A549 treated with CpdA at 1 μM for 4 hours (cell line): ENCODE measurements at places on chromosomes 3 and 15. TPM values are rescaled to one million over a fixed set of nuclear protein-coding genes. Genes with fewer than 3 reads are reported as not detected.

Gene DUOX1
- total RNA-seq: not detected in 5 replicates

Gene GOLGA8H
- 1.3 to 3.9 TPM (median 2.5 TPM) in 5 replicates for total RNA-seq

Gene EDEM1
- total RNA-seq: 16.7 to 23.8 TPM (median 18.4 TPM) in 5 replicates

Gene ANKUB1
- not detected in 5 replicates for total RNA-seq

Gene NEK11
- 3.6 to 4.7 TPM (median 3.7 TPM) in 5 replicates for total RNA-seq

Gene PLCL2
- total RNA-seq: 5.9 to 8.7 TPM (median 6.7 TPM) in 5 replicates

Gene CADM2
- 0.15 to 0.26 TPM (median 0.23 TPM) in 3 of 5 replicates, not detected in the others for total RNA-seq

Gene C3orf85
- not detected in 5 replicates for total RNA-seq

Gene SLC22A13
- 0.06 to 0.12 TPM (median 0.10 TPM) in 3 of 5 replicates, not detected in the others for total RNA-seq

Gene IQCB1
- 9.7 to 15.0 TPM (median 11.1 TPM) in 5 replicates for total RNA-seq

Gene GOLGA8K
- 0.29 to 0.96 TPM (median 0.73 TPM) in 5 replicates for total RNA-seq
